ENCODE measurements at places on chromosomes 2 and 18.
A peak's percentile ranks its signal among the peaks of the same experiment; 100 is the strongest.

DNA sequence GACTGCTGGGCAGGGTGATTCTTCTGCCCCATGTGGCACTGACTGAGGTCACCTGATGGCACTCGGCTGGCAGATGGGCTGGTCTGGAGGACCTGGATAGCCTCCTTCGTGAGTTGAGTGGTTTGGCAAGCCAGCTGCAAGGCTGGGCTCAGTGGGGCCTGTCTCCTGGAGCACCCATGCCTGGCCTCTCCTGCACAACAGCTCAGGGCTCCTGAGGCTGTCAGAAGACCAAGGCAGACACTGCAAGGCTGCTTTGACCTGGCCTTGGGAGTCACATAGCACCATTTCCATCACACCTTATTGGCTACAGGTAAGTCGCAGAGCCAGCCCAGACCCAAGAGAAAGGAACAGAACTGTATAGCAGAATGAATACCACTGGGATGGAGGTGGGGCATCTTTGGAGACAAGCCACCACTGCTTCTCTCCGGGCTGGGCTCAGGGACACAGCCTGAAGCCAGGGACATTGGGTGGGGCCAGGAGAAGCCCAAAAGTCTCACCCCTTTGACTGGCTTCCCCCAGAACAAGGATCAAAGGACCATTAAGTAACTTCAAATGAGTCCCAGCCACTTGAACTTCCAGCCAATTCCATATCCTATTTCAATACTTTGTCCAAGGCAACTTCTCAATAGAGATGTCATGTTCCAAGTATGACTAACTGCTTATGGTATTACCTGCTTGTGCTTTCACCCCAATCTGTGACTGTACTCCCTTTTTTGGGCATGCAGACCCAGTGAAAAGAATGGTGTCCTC is 156.3 kb downstream of the CABLES1 start:
- DNase-seq: no peak

- no peak for DNase-seq
Measured at GRCh38 chr18:66533693-66534092, 70.2 kb downstream of the CDH19 start.

GRCh38 chr18:36469461-36469860 is 171.9 kb downstream of the FHOD3 start:
- no peak for DNase-seq

DNA sequence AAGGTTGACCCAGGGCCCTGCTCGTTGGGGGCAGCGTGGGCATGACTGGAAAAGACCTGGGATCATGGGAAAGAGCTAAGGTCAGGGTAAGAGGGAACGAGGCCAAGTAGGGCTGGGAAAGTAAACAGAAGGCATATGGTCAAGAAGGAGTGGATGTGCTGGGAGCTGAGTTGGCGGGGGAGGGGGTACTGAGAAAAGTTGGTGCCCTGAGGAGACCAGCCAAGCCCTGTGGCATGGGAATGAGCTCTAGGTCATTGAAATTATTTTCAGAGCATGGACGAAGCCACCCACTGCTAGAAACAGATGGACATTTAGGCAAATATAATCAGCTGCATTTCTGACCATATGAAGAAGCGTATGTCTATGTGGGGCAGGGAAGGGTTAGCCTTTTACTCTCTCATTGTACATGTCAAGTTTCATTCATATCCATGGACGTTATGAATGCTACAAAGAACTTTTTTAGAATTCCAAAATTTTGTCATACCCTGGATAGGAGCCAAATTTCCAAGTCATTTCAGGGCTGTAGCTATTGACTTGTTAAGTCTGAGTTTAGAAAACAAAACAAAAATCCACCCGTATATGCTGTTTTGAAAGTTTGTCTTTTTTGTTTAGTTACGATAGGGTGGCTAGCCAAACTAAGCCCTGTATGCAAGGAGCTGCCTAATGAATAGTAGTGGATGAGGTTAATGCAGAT is 19.1 kb downstream of the MAPRE2 start:
- no peak for DNase-seq

DNA sequence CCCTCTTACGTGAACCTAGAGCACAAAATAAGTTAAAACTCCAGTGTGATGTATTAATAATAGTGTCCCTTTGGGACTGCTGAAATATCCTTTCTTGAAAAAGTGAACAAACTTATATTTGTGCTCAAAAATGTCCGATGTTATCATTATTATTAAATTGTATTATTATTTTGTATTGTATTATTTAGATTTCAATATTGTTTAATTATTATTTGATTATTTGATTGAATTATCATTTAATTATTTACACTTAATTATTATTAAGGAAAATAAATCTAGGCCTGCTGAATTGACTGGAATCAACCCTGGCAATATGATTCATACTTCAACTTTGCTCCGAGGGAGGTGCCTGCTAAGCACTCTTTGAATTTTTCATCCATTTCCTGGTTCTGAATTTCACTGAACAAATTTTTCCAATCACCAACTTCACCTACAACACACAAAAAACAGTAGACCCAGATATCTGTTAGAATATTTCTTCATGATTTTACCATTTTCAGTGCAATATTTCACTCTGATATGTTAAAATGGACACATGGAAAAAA is 10.9 kb upstream of the EIF2AK2 start:
- no peak for DNase-seq

GRCh38 chr2:161586517-161587167 is 37.6 kb upstream of the SLC4A10 start:
- DNase-seq: peak; percentile 48

- no peak for DNase-seq
Measured at GRCh38 chr18:13540477-13541182, 185.7 kb downstream of the FAM210A start.

- no peak for DNase-seq
Measured at GRCh38 chr18:57094175-57094574, 52.7 kb upstream of the BOD1L2 start.

GRCh38 chr18:22276334-22276713 is 106.9 kb downstream of the GATA6 start:
- no peak for DNase-seq

- DNase-seq: no peak
Measured at GRCh38 chr2:15200581-15200980, 360.6 kb downstream of the NBAS start.

- no peak for DNase-seq
Measured at GRCh38 chr2:9262671-9263171, 56.1 kb downstream of the ASAP2 start.

GRCh38 chr18:43180814-43181213 is 65.3 kb upstream of the RIT2 start:
- DNase-seq: no peak

Data from RKO (cell line).